ENCODE measurements at places on chromosomes 12 and 14. TPM values are rescaled to one million over a fixed set of nuclear protein-coding genes. Genes with fewer than 3 reads are reported as not detected.
A peak's percentile ranks its signal among the peaks of the same experiment; 100 is the strongest.

DNA sequence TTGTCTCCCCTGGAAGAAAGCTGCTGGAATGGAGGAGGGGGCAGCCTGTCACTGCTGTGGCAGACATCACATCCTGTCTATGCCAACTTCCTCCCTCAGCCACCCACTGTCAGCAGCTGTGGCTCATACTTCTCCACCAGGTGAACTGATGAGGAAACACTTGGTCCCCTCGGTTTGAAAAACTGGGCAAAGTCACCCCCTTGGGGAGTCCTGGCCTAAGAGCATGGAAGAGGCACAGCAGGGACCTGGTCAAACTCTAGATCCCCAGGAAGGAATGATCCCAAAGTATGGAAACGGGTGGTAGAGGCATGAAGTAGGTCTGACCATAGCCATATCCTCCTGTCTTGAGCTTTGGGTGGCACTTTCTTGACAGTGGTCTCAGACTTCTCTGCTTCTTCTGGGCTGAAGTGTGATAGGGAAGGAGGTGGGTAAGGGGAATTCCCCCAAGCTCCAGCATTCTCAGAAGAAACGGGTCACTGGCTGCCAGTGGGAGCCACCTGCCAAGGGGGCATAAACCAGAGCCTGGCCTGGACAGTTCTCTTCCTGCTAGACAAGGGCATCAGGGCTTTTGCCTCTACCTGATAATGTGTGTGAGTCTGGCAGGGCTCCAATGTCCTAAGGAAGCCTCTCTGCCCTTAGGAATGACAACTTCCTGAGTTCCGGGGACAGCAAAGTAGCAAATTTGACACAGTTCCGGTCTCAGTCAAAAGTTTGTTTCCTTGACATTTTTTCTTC is 36.0 kb downstream of the FMNL3 start:
- no peaks in the 10 kb centered on the region for H3K36me3 ChIP-seq
- H3K27ac ChIP-seq = no peak overlapping the region
- DNase-seq = no peak
- no peaks in the 10 kb centered on the region for H3K27me3 ChIP-seq
- no peaks in the 10 kb centered on the region for H3K4me1 ChIP-seq

SIX1 gene
- 18.2 TPM for total RNA-seq

HCAR2 gene
- total RNA-seq = 0.17 TPM

DNA sequence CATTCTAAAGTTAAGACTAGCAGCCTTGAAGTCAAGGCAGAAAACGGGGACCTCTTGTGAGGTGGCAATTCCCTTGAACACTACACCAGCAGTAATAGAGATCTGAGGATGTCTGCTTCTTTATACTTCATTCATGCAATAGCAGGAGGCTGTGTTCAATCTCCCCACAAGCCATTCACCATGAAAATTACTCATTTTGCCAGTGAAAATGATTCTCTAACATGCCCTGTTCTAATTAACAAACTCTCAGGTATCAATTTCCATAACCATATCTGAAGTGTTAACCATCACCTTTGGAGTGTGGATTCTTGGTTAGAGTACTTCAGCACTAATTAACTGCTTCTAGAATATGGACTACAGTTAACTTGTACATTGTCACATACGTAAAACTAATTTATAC is 3.4 kb upstream of the GLIPR1 start:
- peaks cover 24% of the 10 kb centered on the region for H3K4me1 ChIP-seq
- DNase-seq = no peak
- no peaks in the 10 kb centered on the region for H3K36me3 ChIP-seq
- H3K27me3 ChIP-seq = no peaks in the 10 kb centered on the region
- H3K27ac ChIP-seq = no peak overlapping the region

DNA sequence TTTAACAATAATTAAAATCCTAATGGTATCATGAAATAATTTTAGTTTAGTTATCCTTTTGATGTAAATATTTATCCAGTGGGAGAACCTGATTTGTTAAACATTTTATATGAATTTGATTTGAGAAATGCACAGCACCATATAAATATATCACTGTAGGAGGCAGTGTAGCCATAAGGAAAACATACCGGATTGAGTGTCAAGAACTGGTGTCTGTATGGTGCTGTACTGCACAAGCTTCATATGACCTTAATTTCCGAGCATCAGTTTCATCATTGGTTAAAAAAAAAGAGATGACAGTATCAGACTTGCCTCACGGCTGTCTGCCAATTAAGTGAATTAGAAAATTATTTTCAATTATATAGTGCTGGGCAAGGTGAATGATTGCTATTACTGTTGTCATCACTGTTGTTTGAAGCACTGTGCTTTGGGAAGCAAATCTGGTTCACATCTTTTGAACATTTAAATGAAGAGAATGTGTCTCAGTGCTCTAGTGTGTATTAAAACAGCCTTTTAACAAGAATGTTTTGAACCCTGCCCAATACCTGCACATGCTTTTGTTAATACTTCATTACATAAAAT is 72.1 kb downstream of the TMTC2 start:
- no peak overlapping the region for H3K27ac ChIP-seq
- H3K27me3 ChIP-seq = no peaks in the 10 kb centered on the region
- H3K4me3 ChIP-seq = no peak overlapping the region
- H3K4me1 ChIP-seq = no peaks in the 10 kb centered on the region

STAC3 gene
- total RNA-seq = 1.4 TPM

DNA sequence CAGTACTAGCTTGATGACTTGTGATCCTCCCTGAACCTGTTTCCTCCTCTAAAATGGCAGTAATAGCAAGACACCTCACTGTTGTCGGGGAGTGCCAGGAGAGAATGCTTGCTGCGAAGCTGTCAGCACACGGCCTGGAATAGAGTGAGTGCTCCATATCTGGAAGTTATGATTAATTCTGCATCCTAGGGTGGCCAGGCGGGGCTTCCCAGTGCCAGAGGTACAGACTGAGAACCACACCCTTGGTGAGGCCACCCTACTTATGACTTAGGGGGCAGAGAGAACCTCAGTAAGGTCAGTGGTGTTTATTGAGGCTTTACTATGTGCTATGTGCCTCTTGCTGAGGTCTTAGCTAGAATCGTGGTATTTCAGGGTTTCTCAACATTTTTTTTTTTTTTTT is 20.1 kb downstream of the MORN3 start:
- no peaks in the 10 kb centered on the region for H3K4me1 ChIP-seq
- H3K36me3 ChIP-seq = no peaks in the 10 kb centered on the region
- no peak for DNase-seq
- H3K4me3 ChIP-seq = no peak overlapping the region
- no peak overlapping the region for H3K27ac ChIP-seq

PPP1R1A gene
- not detected for total RNA-seq

FAM90A1 gene
- total RNA-seq = not detected

C12orf54 gene
- not detected for total RNA-seq

IFI27 gene
- total RNA-seq = 4.3 TPM

DNA sequence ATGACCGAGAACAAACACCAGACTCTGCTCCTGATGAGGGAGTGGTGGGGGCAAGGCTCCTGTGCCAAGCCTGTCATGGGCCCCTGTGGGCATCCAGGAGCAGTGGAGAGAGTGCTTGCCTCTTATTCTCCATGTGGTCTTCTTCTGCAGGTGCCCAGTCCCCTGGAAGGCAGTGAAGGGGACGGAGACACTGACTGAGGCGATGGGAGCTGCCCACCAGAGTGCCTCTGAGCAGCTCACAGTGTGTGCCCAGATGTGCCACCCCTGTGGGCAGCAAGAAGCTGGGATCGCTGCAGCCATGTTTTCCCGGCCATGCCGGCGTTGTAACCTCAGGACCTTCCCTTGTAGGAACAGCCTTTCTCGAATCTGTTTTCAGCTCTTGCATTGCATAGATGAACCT is 6.4 kb upstream of the EP400 start:
- no peak for DNase-seq
- no peak overlapping the region for H3K4me3 ChIP-seq
- H3K27ac ChIP-seq = no peak overlapping the region

CFAP73 gene
- total RNA-seq = not detected

DNA sequence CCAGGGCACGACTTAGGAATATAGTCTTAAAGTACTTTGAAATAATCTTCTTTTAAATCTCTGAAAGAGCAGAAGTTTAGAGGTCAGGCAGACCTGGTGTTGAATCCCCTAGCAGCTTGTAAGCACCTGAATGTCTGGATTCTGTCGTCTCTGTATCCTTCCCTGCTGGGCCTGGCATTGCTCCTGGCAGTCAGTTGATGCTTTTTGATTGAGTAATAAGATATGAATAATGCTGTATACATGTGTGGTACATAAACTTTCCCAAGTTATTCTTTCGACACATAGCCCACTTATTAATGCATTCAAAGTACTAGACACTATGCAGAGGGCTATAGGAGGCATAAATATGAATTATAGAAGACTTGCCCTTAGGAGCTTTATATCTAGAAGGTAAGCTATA is 31.4 kb downstream of the EVL start:
- H3K27ac ChIP-seq = no peak overlapping the region
- H3K36me3 ChIP-seq = no peaks in the 10 kb centered on the region
- no peaks in the 10 kb centered on the region for H3K27me3 ChIP-seq
- peak; percentile 40 for DNase-seq
- H3K4me3 ChIP-seq = no peak overlapping the region

KRT80 gene
- total RNA-seq = 30.1 TPM

DNA sequence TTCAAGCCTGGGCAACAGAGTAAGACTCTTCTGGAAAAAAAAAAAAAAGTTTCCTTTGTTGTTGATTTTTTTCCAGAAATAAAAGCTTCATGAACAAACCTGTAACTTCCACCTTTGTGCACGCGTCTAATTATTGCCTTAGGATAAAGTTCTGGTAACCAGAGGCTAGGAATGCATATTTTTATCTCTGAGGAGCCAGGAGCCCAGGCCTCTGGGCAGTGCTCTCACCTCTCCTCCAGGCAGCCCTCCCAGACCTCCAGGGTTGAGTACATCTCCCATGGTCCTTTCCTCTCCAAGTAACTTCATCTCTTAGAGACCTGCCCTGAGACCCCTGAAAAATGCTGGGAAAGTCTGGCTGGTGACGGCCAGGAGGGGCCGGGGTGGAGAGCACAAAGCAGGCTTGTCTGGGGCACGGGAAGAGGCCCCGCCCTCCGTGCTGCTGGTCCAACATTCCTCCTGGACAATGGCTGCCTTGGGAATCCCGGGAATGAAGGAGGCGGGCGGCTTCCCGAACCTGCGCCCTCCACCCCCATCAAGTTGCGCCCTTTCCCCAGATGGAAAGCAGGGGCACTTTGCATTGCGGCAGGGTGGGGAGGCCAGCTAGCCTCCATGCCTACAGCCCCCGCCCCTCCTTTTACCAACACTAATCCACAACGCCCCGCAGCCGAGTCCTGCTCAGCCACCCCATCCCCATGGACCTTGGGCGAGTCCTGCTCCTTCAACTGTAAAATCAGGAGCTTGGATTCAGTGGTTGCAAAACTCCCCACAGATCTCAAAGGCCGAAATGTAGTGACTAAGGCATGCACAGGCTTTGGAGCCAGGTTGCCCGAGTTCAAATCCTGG is 7.3 kb upstream of the FIGNL2 start:
- DNase-seq = no peak
- H3K4me3 ChIP-seq = no peak overlapping the region
- H3K27me3 ChIP-seq = no peaks in the 10 kb centered on the region

DNA sequence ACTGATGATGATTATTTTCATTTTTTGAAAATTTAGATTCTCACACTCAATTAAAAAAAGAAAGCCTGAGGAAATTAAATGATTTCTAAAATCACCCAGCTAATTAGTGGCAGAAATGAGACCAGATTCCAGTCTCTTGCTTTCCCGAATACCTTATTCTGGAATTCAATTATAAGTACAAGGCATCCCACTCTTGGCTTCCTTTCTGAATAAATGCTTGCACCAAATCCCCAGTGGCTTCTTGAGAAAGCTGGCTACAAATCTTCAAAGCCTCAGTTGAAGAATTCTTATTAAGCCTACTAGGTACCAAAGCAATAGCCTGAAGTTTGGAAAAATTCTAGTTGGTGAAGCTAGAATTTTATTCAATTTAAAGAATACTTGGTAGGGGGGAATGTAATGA is 476.6 kb downstream of the DIO2 start:
- no peak overlapping the region for H3K27ac ChIP-seq
- H3K4me1 ChIP-seq = no peaks in the 10 kb centered on the region
- H3K27me3 ChIP-seq = no peaks in the 10 kb centered on the region
- no peaks in the 10 kb centered on the region for H3K36me3 ChIP-seq
- DNase-seq = no peak
- H3K4me3 ChIP-seq = no peak overlapping the region

DNA sequence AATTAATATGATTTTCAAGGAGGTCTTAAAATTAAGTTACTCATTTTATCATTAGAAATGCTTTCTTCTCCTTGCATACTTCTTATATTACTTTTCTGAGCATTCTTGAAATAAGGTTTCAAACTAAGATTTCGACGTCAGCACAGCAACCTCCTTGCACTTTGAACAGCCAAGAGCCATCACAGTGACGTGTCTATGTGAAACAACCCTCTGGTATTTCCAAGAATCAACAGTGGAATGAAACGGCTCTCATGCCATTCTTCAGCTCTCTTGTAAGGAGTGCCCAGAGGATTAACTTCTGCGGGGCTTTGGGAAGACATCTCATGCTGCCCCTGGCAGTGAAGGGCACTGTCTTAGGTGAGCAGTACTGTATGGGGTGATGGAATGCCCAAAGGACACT is 109.2 kb downstream of the EFCAB11 start:
- no peaks in the 10 kb centered on the region for H3K27me3 ChIP-seq
- H3K4me3 ChIP-seq = no peak overlapping the region
- H3K27ac ChIP-seq = no peak overlapping the region
- no peaks in the 10 kb centered on the region for H3K36me3 ChIP-seq
- no peaks in the 10 kb centered on the region for H3K4me1 ChIP-seq

DNA sequence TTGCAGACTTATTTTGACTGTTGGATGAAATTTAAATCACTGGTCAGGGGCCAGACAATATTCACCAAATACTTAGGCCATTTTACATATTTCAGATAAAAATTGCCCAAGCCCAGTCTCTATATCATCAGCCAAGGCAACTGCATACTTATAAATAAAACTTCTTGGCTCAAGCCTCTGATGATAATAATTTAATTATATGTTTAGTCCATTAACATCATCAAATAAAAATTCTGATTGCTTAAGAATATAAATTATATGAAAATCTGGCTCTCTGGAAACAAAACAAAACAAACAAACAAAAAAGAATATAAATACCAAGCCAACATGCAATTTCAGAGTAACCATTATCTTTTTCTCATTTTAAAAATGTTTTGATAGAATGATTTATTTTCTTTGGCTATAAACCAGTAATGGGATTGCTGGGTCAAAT is 165.2 kb downstream of the BTG1 start:
- H3K36me3 ChIP-seq = no peaks in the 10 kb centered on the region
- H3K27ac ChIP-seq = no peak overlapping the region

ABHD4 gene
- 9.6 TPM for total RNA-seq

GRCh38 chr14:26841920-26842741 is 244.3 kb upstream of the NOVA1 start:
- peak overlapping the region; percentile 36 for H3K4me3 ChIP-seq
- H3K4me1 ChIP-seq = peaks cover 38% of the 10 kb centered on the region
- H3K27ac ChIP-seq = peak overlapping the region; percentile 92
- peak; percentile 98 for DNase-seq

- DNase-seq = no peak
- H3K36me3 ChIP-seq = no peaks in the 10 kb centered on the region
- H3K27ac ChIP-seq = no peak overlapping the region
- H3K4me3 ChIP-seq = no peak overlapping the region
- H3K27me3 ChIP-seq = no peaks in the 10 kb centered on the region
- no peaks in the 10 kb centered on the region for H3K4me1 ChIP-seq
Observed at GRCh38 chr12:34298971-34299801, 276.9 kb downstream of the ALG10 start.

GYS2 gene
- total RNA-seq = not detected

All from PC-3 (cell line).